Activated CD4-positive, alpha-beta T cell treated with anti-CD3 and anti-CD28 coated beads, Interleukin-2, amount 50 U/mL, for 1 hour (primary cell): ENCODE measurements at places on chromosomes 2 and 18.
A peak's percentile ranks its signal among the peaks of the same experiment; 100 is the strongest.

DNA sequence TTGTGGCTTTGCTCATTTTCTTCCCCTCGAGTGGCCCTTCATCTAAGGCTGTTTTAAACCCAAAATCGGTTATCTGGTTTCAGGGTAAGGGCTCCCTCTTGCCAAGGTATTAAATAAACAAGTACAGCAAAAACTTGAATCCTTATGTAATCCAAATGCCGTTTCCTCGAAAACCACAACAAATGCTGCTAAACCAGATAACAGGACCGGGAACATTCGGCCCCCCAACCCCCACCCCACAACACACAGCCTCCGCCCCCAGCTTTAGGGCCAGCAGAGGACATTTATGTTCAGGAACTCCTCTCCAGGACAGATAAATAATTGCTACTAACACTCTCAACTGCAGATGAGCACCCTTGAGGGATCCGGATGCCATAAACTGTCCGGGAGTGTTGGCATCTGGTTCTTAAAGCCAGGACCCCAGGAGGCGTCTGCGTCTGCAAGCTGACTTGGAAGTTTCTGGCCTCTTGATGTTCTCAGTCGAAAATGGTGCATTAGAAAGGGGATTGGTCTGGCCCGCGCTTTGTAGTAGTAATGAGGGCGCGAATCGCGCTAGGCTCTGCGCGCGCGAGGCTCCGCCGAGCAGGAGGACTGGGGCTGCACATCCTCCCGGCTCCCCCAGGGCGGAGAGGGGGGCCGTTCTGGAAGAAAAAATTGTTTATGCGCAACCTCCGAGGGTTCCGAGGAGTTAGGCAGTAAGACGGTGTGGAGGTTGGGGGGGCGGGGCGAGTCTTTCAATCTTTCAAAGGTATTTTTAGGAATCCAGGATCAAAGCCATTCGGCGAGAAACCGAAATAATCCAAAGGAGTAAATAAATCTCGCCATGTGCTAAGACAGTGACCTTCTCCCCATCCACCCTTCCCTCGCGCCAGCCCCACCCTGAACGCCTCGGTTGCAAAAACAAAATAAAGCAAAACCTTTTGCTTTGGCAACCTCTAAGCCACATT is 3.9 kb upstream of the ID2 start:
- DNase-seq, result peak; percentile 20

- no peak for DNase-seq
These were observed 48.2 kb downstream of the SLC14A2 start for GRCh38 chr18:45663403-45664045.

DNA sequence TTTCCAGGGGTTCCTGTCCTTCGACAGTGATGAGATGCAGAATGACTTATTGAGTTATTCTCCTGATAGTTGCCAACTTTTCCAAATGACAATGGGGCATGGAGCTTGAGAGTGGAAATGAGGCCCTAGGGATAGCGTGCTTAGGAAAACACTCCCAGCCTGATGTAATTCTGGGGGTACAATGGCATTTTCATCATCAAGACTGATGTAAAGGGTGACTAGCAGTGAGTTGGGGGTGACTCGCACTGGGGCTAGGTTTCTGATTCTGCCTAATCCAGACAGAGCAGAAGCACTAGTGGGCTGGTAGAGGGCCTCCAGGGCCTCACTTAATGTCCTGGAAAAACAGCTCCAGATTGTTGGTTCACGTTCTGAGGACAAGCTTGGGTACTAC is 34.0 kb upstream of the IL37 start:
- no peak for DNase-seq

GRCh38 chr2:228131833-228132232 is 49.7 kb downstream of the SPHKAP start:
- no peak for DNase-seq

DNA sequence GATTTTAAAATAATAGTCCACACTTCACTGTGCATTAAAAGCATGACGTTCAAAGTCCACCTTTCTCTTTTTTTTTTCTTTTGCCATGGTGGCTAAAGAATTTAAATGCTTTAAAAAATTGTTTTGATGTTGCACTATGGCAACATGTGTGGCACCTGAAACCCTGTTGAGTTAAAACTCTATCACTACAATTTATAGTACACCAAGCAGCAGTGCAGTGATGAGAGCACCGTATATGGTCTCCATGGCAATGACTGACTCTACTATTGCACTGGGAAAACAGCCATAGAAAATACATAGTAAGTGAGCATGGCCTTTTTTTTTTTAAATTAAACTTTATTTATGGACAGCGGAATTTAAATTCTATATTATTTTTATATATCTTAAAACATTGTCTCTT is 298.8 kb downstream of the FIGN start:
- no peak for DNase-seq

DNA sequence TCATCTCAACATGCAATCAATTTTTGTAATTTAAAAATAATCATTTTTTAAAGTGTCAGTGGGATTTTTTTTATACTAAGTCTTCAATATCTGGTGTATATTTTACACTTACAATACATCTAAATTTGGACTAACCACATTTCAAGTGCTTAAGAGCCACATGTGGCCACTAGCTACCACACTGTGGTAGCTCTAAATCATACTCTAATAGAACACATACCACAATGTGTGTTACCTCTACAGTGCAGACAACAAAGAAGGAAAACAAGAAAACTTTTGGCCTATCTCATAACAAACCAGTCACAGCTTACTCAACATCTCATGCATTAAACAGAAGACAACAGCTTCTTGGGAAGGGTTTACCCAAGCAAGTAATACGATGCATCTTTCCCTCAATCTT is 24.5 kb downstream of the PIAS2 start:
- DNase-seq, result no peak

- no peak for DNase-seq
These were observed 189.4 kb downstream of the ALK start for GRCh38 chr2:29731948-29732347.

DNA sequence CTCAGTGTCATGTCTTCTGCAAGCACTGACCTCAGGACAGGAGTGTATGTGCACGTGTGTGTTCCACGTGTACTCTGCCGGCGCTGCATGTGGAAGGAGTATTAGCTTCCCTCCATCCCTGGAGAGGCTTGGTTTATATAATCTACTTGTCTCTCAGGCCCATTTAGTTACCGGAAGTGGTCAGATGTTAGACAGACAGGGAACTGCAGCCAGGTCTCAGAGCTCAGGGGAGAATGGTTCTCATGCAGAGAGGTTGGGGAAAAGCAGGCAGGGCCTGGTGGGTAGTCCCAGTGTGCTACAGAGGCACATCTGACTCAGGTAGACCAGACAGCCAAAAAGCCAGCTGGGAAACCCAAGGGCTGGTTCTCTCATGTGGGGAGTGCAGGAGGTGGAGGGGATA is 167.9 kb downstream of the CTIF start:
- no peak for DNase-seq

DNA sequence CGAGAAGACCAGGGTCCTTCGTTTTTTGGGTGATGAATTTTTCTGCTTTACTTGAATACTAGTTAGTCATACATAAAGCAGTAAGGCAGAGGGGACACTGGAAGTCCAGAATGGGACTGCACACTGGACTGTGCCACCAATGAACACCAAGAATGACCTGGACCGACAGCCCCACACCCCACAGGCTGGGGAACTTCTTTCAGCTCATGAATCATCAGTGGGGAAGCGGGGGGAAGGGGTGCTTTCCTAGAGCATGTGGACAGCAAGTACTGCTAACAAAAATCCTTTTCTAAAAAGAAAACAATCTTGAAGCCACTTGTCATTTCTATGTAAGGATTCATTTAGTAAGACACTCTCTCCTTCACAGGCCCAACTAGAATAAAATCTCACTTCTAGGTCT is 86.0 kb downstream of the DTNB start:
- DNase-seq, result no peak

GRCh38 chr2:197920088-197920487 is 115.7 kb downstream of the PLCL1 start:
- DNase-seq, result no peak

GRCh38 chr2:17388798-17389197 is 129.4 kb downstream of the RAD51AP2 start:
- no peak for DNase-seq
